ENCODE measurements at places on chromosomes 2 and 18.
A peak's percentile ranks its signal among the peaks of the same experiment; 100 is the strongest.

- peak; percentile 13 for DNase-seq
Observed at GRCh38 chr2:105573910-105574655, 170.6 kb upstream of the NCK2 start.

GRCh38 chr2:38862476-38862875 lies 13.3 kb downstream of the DHX57 start:
- no peak for DNase-seq

DNA sequence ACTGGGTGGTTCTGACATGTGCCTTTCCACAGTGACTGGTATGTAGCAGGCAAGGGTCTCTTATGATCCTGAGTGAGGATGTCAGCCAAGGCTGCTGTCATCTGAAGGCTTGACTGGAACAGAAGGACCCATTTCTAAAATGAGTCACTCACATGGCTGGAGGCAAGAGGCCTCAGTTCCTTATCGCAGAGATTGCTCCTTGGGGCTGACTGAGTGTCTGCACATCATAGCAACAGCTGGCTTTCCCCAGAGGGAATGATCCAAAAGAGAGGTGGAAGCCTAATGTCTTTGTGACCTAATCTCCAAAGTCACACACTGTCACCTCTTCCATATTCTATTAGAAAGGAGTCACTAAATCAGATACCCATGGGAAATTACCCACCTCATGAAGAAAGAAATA lies 114.0 kb downstream of the NEDD4L start:
- no peak for DNase-seq

DNA sequence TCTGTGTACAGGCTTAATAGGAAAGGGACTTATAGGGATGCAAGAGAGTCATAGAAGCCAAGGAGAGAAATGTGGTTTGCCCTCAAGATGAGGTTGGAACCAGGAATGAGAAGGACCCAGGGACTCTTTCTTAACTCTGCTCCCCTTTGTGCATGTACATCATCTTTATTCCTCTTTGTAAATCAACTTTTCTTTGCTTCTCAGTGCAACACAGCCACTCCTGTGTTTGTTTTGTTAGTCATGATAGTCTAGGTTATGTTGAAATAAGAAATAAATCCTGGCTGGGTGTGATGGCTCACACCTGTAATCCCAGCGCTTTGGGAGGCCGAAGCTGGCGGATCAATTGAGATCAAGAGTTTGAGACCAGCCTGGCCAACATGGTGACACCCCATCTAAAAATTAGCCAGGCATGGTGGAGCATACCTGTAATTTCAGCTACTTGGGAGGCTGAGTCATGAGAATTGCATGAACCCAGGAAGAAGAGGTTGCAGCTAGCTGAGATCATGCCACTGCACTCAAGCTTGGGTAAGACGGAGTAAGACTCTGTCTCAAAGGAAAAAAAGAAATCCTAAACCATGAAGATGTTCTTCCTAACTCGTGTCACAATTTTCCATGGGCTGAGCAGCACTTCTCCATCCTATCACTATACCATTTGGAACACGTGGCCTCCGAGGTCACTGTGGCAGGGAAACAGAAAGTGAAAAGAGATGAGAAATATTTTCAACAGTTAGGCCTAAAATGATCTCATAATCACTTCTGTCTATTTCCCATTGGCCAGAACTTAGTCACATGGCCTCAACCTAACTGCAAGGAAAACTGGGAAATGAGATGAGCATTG lies 73.0 kb upstream of the TMEM17 start:
- no peak for DNase-seq

GRCh38 chr18:2441544-2441943 lies 129.8 kb downstream of the METTL4 start:
- DNase-seq = no peak

- DNase-seq = no peak
Observed at GRCh38 chr2:43057742-43058725, 168.4 kb downstream of the ZFP36L2 start.

- no peak for DNase-seq
Observed at GRCh38 chr2:10875126-10875525, 36.6 kb upstream of the KCNF1 start.

DNA sequence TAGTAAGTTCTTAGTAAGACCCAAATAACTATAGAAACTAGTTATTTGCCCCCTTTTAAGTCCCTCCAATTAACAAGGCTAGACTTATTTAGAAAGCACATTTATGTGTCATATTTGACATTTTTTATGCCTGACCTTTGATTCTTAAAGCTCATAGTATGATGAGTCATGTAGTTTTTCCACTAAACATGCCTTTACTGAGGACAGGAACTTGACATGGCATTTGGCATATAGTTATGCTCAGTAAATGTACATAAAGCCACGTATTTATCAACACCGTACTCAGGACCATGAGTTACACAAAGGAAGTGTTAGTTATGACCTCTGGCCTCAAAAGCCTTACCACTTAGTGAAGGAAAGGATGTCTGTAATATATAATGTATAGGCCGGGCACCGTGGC lies 78.9 kb downstream of the GNAL start:
- DNase-seq = no peak

DNA sequence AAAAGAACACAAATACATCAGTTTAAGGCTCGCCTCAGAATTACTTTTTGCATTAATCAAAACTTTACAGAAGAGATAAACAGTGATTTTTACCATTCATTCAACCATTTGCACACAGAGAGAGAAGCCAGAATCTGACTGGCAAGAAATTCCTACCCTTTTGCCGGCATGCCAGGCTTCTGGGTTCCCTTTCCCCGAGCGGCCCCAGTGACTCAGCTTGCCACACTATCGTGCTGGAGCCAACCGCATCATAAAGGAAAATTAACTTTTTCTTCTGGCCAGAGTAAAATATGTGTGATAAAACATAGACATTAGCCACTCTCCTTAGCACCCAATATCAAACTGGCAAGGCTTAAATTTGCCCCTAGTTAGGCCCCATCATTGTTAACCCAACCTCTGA lies 61.8 kb upstream of the IKZF2 start:
- no peak for DNase-seq

DNA sequence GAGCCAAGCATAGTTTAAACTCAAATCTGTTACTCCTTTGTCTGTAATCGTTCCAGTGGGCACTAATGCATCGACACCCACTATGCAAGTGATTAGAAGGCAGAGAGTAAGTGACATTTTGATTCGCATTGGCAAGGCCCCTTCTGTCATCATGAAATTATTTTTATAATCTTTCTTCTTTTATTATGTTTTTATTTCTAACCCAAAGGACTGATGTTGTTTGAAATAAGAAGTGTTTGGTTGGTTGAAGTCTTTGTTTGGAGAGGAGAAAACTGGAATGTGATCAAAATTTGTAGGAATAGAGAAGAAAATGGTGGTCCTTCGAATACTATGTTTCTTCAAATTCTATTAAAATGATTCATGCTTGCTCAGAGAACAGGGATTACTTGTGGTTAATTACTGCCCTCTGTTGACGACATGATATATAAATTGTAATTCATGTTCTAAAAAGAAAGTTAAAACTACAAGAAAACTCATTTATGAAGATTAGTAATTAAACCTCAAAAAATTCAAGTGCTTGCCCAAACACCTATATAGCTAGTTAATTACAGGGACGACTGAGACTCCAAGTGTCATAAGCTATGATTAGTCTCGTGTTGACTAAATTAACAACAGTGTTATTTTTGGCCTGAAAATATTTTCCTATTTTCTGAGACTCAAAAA lies 26.4 kb upstream of the TFPI start:
- DNase-seq = peak; percentile 54

DNA sequence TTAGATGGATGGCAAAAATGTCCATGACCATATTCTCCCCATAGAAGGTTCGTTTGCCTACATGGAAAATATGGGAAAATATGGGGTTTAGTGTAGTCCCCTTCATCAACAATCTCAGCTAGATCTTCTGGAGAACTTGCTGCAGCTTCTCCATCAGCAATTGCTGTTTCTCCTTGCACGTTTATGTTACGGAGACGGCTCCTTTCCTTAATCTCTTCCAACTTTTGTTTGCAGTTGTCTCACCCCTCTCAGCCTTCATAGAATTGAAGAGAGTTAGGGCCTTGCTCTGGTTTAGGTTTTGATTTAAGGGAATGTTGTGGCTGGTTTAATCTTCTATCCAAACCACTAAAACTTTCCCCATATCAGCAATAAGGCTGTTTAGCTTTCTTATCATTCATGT lies 28.9 kb downstream of the MYCN start:
- DNase-seq = no peak

DNA sequence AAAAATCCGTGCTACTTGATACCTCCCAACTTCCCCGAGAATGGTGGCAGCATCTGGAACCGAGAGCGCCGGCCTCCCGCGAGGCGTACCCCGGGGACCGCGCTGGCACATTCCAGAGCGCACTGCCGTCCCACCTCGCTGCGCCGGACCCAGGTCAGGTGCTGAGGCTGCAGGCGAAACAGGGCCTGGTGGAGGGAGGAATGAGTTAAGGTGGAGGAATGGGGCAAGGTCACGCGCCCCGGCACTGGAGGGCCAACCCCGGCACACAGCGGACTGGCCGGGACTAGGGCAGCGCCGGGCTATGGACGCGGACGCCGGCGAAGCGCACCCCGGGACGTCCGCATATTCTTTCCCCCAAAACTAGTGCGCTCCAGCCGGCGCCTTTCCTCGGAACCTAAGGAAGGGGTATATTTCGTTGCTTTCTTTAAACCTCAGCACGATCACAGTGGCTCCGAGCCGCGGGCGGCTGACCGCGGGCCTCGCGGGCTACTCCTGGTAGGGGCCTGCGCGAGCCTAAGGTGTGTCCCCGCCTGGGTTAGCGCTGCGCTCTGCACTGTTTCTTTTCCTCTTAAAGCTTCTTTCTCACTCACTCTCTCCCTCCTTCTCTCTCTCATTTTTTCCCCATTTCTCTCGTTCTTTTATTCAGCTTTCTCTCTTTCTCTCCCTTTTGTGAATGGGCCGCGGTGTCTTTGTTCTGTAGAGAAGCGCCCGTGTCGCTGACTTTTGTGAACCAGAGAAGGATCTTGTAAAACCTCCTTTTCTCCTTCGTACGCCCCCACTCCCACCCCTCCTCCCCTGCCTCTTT lies 2.1 kb upstream of the OTX1 start:
- DNase-seq = no peak

DNA sequence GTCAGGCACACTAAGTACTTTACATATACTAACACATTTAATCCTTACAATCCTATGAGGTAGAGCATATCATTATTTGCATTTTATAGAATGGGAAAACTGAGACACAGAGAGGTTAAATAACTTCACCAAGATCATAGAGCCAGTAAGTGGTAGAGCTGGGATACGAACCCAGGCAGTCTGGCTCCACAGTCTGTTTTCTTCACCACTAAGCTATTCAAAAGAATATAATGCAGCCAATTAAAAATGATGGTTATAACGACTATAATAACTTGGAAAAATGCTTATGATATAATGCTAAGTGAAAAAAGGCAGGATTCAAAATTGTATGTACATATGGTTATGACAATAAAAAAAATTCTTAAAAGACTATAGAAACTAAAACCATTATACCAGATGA lies 7.3 kb downstream of the THOC1 start:
- DNase-seq = no peak

- no peak for DNase-seq
Observed at GRCh38 chr2:225773148-225773547, 373.6 kb downstream of the NYAP2 start.

- DNase-seq = peak; percentile 89
Observed at GRCh38 chr2:17540093-17540812, at the start of gene VSNL1. VSNL1 (plus strand) TSS chr2:17540696; CDS start chr2:17592075, 51,379 bp downstream.

GRCh38 chr2:11799826-11800225 lies 53.4 kb downstream of the LPIN1 start:
- no peak for DNase-seq

DNA sequence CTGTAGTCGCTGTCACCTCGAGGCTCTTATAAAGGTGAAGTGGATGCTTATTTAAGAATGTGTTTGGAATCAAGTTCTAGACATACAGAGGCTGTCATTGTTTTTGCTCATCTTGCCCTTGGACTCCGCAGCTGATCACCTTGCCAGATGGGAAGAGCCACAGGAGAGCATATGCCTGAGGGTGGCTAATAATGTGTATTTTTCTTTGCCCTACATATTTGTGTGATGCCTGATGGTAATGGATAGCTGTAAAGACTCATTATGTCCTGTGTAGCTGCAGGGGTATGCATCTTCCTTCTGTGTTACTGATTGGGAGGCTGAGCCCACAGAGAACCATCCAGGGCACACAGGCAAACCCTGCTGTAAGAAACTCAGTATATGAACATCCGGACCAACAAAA lies 61.7 kb downstream of the PRKCE start:
- DNase-seq = no peak

DNA sequence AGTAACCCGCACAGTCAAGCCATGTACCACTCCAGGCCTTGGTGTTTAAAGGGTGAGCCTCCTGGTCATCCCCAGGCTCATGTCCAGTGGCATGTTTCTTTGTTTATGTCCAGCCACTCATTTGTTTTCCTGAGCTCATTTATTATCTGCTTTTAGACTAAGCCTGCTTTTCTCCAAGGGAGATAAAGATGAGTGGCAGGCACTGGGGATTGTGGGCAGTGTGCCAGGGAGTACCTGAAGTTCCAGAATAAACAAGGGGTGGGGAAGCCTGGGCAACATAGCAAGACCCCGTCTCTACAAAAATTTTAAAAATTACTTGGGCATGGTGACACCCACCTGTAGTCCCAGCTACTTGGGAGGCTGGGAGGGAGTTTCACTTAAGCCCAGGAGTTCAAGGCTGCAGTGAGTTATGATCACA lies 1.9 kb downstream of the ANXA4 start:
- DNase-seq = no peak

DNA sequence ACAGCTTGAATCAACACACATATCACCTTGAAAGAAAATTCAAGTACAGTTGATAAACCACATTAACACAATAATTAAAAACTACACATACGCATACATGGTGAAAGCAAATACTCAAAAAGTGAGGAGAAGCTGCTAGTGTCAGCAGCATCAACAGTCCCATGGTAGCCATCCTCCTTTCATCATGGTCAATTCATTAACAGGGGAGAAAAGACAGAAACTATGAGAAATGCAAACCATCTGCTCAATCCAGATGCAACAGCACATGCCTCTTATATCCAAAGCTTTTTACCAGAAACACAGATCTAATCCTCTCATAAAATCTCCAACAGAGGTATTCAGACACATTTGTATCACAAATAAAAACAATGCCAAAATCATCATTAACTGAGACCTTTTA lies 81.9 kb upstream of the CHRNA1 start:
- DNase-seq = no peak

All from NCI-H1105 (cell line).